ENCODE measurements at places on chromosomes 2 and 18.
A peak's percentile ranks its signal among the peaks of the same experiment; 100 is the strongest.

GRCh38 chr2:60868589-60869273, 12.6 kb upstream of the REL start:
- H3K4me3 ChIP-seq: no peak overlapping the region
- no peak for DNase-seq
- no peaks in the 10 kb centered on the region for H3K27me3 ChIP-seq
- peak overlapping the region; percentile 82 for H3K27ac ChIP-seq
- H3K4me1 ChIP-seq: no peaks in the 10 kb centered on the region

- peaks cover 11% of the 10 kb centered on the region for H3K4me1 ChIP-seq
- no peak overlapping the region for H3K4me3 ChIP-seq
- DNase-seq: peak; percentile 35
- peaks cover 3% of the 10 kb centered on the region for H3K27me3 ChIP-seq
- no peaks in the 10 kb centered on the region for H3K36me3 ChIP-seq
Observed at GRCh38 chr2:10014418-10015190, 28.7 kb upstream of the KLF11 start.

GRCh38 chr2:11699686-11700670, 30.0 kb upstream of the NTSR2 start:
- no peak for DNase-seq
- no peaks in the 10 kb centered on the region for H3K36me3 ChIP-seq
- no peaks in the 10 kb centered on the region for H3K4me1 ChIP-seq

- H3K4me1 ChIP-seq: no peaks in the 10 kb centered on the region
- H3K36me3 ChIP-seq: no peaks in the 10 kb centered on the region
- no peak overlapping the region for H3K27ac ChIP-seq
- H3K27me3 ChIP-seq: no peaks in the 10 kb centered on the region
- no peak overlapping the region for H3K4me3 ChIP-seq
Observed at GRCh38 chr2:7593360-7593759, 676.1 kb downstream of the RNF144A start.

DNA sequence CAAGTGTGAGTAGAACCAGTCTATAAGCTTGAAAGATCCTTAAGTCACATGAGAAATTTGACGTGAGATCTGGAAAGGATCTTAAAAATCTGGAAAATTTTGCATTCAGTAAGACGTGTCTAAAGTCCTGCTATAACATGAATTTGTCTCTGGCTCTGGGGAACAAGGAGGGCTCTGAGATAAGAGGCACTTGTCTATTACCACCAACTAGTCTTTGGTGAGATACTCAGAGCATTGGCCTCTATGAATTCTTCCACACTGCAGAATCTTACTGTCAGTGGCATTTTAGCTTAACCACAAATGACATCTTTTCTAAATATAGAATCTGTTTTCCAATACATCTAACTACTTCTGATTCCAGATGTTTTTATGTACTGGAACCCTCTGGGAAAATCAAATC, 1504.5 kb downstream of the DPP10 start:
- no peak for DNase-seq
- H3K4me1 ChIP-seq: no peaks in the 10 kb centered on the region
- H3K27ac ChIP-seq: no peak overlapping the region
- H3K27me3 ChIP-seq: no peaks in the 10 kb centered on the region
- H3K36me3 ChIP-seq: no peaks in the 10 kb centered on the region
- H3K4me3 ChIP-seq: no peak overlapping the region

- H3K4me3 ChIP-seq: no peak overlapping the region
- H3K4me1 ChIP-seq: no peaks in the 10 kb centered on the region
- no peak for DNase-seq
- no peak overlapping the region for H3K27ac ChIP-seq
- H3K36me3 ChIP-seq: no peaks in the 10 kb centered on the region
- no peaks in the 10 kb centered on the region for H3K27me3 ChIP-seq
Observed at GRCh38 chr18:21230436-21230835, 11.6 kb upstream of the GREB1L start.

GRCh38 chr2:33136566-33136965, 189.8 kb downstream of the LTBP1 start:
- no peaks in the 10 kb centered on the region for H3K36me3 ChIP-seq
- peaks cover 16% of the 10 kb centered on the region for H3K4me1 ChIP-seq
- H3K27ac ChIP-seq: no peak overlapping the region
- H3K4me3 ChIP-seq: no peak overlapping the region

GRCh38 chr2:183348492-183348891, 224.2 kb downstream of the NUP35 start:
- H3K36me3 ChIP-seq: no peaks in the 10 kb centered on the region
- H3K27me3 ChIP-seq: no peaks in the 10 kb centered on the region
- DNase-seq: no peak
- H3K4me3 ChIP-seq: no peak overlapping the region
- H3K27ac ChIP-seq: no peak overlapping the region

DNA sequence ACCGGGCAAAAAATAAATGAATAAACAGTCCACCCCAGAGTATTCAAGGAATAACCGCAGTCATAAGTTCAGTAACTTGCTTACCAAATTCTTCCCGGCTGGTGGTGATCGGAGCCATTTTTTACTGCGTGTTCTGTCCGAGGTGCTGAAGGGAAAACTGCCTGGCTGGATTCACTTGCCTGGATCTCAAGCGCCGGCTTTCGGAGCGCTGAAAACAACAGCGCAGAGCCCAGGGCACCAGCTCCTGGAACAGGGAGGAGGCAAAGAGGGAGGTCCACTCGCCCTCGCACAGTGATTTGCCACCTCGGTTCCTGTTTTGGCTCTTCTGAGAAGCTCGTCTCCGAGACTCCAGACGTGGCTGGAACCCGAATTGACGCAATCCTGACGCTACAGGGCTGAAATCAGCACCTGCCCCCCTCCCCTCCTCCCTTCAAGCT, at the start of gene SYT4:
SYT4 (minus strand) TSS at position 327 of the 437 bp plus-strand sequence; CDS start at position 118, 209 bp downstream.
- H3K4me3 ChIP-seq: no peak within 1 kb of the TSS
- no peaks in the 10 kb centered on the region for H3K27me3 ChIP-seq
- H3K36me3 ChIP-seq: no peaks in the 10 kb centered on the region

DNA sequence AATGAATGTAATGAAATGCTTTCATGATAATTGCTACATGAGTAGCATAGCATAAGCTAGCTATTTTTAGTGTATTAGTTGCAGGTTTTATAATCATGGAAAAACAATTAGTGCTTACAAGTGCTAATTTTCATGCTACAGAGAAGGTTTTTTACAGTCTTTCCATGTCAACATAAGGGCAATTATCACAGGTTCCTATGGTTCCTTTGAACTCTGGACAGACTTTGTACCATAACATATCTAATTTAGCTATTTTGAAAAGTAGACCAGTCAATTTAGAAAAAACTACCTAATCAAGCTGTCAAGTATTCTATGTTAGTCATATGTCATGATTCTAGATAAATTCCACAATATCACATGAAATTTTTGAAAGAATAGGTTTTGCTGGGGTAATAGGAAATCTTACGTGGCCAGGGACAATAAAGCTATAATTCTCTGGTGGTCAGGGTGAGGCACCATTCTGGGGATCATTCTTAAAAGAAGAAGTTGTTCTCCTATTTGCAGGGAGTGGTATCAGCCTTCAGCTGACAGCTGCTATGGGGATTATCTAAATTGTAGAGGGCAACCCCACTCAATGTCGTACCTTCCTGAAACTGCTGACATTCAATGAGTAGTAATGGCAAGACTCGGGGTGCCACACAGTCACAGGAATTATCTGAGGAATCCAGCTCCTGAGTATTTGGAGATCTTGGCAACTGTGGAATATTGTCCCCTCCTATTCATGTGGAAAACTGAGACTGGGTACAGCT, 724.0 kb upstream of the LINC00305 start:
- DNase-seq: no peak
- no peaks in the 10 kb centered on the region for H3K27me3 ChIP-seq
- no peak overlapping the region for H3K4me3 ChIP-seq
- H3K36me3 ChIP-seq: no peaks in the 10 kb centered on the region
- no peak overlapping the region for H3K27ac ChIP-seq
- H3K4me1 ChIP-seq: no peaks in the 10 kb centered on the region
